ENCODE measurements at places on chromosomes 2 and 18.

DNA sequence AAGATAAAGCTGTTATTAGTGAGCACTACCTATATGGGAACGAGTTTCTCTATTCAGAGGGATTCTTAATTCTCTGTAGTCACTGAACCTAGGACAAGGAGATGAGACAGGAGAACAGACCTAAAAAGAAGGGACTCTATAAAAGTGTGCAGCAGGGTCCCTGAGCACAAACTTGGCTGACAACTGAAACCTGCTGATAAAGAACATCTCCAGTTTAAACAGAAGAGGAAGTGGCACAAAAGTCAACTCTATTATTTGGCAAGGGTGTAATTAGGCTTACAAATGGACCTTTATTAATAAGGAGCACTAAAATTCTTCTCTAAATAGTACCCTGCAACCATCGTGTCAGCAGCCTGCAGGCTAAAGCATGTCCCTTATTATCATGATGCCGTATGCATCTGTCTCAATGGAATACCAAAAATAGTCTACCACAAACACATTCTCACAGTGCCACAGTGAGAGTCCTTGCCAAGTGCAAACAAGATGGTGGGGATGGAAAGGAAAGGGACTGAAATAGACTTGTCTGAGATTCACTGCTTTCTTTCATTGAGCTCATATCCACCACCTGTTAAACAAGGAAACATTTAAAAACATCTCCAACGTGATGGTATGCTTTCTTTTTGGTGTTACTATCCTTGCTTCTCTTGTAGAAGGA is 260.2 kb downstream of the INSIG2 start:
- DNase-seq = no peak

GRCh38 chr2:108215794-108216211 is 24.0 kb upstream of the SULT1C3 start:
- DNase-seq = no peak

GRCh38 chr2:86518481-86518880 is 44.8 kb downstream of the CHMP3 start:
- no peak for DNase-seq

GRCh38 chr2:199160081-199160480 is 297.7 kb downstream of the SATB2 start:
- no peak for DNase-seq

DNA sequence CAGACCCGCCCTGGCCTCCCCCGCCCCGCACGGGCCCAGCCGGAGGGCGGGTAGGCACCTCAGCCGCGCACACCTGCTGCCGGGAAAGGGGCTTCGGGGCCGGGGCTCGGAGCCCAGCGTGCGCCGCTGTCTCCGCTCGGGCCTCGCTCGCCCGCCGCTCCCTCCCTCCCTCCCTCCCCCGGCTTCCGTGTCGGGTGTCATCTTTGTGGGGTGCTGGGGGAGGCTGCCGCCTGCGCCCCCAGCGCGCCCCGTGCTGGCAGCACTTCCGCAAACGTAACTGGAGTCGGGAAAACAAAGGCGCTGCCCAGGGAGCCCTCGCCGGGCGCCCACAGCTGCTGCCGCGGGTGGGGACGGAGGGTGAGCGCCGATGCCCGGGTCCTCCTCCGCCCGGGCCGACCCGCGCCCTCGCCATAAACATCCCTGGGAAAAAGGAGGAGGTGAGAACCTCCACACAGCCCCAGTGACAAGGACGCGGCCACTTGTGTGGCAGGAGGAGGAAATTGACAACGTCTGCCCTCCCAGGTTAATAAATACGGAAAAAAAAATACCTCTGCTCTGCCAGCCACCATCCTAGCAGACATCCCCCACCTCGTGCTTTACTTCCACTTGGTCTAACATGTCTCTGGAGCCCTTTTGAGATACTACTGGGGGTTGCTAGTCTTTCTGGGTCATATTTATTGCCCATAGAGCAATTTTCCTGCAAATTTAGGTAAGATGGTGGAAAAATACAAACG is 550 bp downstream of the MFSD6 start:
- peak; percentile 28 for DNase-seq

DNA sequence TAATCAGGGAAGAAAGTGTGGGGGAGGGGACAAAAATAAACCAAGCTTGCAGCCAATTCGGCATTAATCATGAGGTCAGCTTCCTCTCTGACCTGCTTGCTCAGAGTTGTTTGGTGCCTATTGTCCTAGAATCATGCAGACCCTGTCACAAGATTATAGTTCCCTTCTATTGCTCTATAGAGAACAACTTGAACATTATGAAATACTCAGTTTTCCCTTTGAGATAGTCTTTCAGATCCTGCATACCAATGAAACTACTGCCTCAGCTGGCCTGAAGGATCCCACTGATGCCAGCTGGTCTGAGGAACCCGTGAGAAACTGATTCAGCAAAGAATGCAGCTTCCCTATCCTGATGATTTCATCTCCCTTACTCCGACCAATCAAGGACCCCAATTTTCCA is 955 bp upstream of the BBS5 start:
- DNase-seq = no peak

- DNase-seq = no peak
Measured at GRCh38 chr2:175362331-175362730, 180.8 kb upstream of the ATP5MC3 start.

GRCh38 chr2:23828256-23828980 is 98.5 kb downstream of the ATAD2B start:
- DNase-seq = no peak

- DNase-seq = no peak
Measured at GRCh38 chr2:148861367-148861766, 13.7 kb upstream of the KIF5C start.

GRCh38 chr18:68604256-68604655 is 110.7 kb downstream of the TMX3 start:
- DNase-seq = no peak

GRCh38 chr2:140356697-140357096 is 1576.5 kb upstream of the NXPH2 start:
- no peak for DNase-seq

DNA sequence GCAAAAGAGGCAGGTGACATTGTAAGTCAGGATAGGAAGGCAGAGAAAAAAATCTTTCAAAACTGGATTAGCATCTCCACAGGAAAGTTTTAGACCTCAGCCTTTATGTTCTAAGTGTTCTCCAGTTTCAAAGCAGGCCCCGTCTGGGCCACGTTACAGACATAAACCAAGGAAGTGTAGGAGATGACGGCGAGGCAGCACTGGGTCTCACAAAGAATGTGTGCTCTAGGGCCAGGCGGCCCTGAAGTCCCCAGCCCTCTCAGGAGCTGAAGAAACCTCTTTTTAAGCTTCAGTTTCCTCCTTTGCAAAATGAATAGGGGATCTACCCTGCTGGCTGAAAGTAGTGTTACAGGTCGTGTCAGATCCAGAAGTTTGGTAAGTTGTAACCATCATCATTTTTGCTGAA is 81.7 kb downstream of the SPRED2 start:
- no peak for DNase-seq

DNA sequence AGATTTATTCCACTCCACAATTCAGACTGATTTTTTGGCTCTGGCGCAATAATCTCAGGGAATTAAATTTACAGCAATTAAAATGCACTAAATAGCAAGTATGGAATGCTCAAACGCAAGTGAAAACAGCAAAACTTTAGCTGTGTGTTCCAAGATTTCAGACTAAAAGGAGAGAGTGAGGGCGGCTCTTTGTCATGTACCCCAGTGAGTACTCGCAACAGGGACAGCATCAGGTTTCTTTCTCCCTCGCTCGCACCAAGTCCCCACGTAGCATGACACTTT is 1.1 kb downstream of the ROCK2 start:
- no peak for DNase-seq

GRCh38 chr2:98821629-98822135 is 90.8 kb upstream of the MGAT4A start:
- DNase-seq = no peak

DNA sequence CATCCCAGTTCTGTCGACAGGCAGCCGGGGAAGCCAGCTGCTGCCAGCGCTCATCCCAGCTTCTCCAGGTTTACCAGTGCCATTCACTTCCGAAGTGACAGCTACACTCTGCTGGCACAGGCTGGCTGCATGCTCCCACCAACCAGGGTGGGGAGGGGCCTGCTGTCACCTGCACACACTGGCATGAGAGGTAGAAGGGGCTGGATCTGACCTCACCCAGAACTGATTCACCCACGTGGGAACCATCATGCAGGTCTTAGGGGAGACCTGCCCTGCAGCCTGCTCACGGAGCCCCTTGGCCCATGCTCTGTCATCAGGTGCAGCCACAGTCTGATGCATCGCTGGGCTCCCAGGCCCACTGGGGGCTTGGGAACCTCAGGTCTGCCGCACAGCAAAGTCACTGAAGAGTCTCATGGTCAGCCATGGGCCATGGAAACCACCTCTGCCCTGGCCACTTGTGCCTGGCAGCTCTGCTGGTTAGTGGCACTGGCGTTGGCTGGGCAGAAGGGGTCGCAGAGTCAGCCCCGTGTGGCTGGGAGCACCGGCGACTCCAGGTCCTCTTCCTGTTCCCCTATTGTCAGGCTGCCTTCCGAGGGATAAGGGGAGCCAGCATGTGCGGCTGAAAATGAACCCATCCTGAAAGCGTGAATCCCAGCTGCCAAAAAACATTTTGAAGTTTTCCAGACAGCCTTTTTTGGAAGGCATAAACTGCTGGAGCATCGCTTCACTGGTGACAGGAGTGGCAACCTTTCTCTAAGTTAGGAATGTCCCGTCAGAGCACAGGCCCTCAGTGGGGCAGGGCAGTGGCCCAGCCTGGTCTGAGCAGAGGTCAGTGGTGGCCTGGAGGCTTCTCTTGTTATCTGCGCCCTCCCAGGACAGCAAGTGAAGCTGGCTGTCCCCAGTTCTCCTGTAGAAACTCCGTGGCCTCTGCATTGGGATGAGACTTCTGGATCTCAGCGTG is 157.8 kb downstream of the SEPTIN10 start:
- DNase-seq = no peak

GRCh38 chr2:225793736-225794550 is 394.4 kb downstream of the NYAP2 start:
- no peak for DNase-seq

DNA sequence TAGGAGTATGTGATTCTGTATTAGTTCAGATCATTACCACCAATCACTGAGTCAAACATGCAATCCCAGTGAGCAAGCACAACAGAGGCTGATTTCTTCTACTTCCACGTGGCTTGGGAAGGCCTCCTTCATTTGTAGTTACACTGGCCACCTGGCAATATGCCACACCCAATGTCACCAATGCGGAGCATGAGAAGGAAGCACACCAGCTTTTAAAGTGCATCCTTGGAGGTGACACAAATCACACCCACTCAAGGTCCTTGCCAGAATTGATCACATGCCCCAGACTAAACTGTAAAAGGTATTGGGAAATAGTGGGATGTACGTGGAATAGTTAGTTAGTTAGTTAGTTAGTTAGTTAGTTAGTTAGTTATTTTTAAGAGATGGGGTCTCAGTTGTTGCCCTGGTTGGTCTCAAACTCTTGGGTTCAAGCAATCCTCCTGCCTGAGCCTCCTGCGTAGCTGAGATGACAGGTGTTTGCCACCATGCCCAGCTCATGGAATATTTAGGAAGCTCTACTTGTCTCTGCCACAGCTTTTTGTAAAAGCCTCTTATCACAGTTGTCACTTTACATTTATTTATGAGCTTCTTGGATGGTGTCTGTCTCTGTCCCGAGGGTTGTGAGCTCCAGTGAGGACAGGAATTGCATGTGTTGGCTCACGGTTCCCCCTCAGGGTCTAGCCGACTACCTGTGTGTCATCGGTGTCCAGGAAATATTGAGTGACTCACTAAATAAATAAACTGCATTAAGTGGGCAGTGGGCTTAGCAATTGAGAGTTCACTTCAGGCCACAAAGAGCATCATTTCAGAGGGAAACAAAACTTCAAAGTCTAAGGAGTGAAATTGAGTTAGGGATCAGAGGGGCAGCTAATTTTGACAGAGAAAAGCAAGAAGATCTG is 28.1 kb upstream of the CAB39 start:
- DNase-seq = no peak

GRCh38 chr2:238233625-238234024 is 6.2 kb downstream of the HES6 start:
- DNase-seq = no peak

GRCh38 chr2:159891917-159892730 is 94.1 kb upstream of the CD302 start:
- DNase-seq = no peak

- no peak for DNase-seq
Measured at GRCh38 chr2:234796045-234796591, 155.7 kb upstream of the SH3BP4 start.

GRCh38 chr2:54638774-54639187 is 84.7 kb upstream of the EML6 start:
- DNase-seq = no peak

GRCh38 chr2:236117861-236118269 is 50.3 kb downstream of the GBX2 start:
- DNase-seq = no peak

GRCh38 chr2:183408562-183408961 is 284.3 kb downstream of the NUP35 start:
- DNase-seq = no peak

DNA sequence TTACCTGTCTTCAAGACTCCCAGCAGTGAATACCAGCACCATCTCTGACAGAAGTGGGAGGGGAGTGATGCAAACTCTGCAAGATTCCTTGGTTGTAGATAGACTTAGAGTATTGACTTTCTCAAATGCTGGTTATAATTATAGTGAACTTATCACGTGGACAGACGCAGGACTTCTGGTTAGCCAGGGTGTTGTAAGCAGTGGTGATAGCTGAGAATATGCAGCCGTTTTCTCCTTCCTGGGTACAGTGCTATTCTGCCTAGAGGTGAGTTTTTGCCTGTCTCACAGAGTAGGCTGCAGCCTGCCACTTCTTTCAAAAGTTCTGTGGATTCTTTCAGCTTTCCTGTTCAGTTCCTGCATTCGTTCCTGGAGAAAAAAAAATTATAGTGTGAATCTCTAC is 733 bp upstream of the CXCR2 start:
- no peak for DNase-seq

- no peak for DNase-seq
Measured at GRCh38 chr2:3704692-3705091, 1.3 kb downstream of the DCDC2C start.

DNA sequence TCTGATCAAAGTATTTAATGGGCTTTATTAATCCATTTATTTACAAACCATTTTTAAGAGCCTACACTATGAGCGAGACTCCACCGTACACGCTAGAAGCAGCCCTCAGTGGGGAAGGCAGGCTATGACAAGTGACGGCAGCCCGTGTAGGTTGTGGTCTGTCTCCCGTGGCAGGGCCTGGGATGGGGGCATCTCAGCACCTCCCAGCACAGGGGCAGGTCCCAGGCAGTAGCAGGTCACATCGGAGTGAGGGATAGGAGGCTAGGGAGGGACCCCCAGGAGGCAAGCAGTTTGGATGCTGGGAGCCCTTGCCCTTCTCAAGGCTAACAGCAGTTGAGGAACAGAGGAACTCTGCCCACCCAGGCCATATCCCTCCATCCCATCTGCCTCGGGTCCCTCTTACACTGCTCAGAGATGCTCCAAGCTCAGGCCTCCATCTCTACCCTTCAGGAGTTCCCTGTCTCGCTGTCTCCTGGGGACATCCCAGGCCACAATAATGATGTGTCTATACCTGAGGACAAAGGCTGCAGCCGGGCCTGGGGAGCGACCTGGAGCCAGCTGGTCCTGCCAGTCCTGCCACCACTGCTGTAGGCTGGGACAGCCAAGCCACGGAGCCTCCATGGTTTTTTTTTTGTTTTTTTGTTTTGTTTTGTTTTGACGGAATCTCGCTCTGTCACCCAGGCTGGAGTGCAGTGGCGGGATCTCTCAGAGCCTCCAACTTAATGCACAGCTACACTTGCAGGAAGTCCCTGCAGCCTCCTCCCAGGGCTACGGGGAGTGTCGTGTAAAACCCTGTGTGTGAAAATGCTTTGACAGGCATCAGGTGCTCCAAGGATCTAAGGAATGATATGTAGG is 92.0 kb downstream of the NDUFA10 start:
- DNase-seq = peak; percentile 3

- DNase-seq = no peak
Measured at GRCh38 chr2:185161701-185162100, 563.4 kb downstream of the ZNF804A start.

GRCh38 chr2:238203973-238204683 is 633 bp upstream of the ILKAP start:
- no peak for DNase-seq

Measured in left ventricle myocardium inferior (tissue), 1 donor.